ENCODE measurements at places on chromosomes 1 and 21.

GRCh38 chr21:19523746-19524145, 1120.2 kb upstream of the TMPRSS15 start:
- DNase-seq = peak; percentile 18

DNA sequence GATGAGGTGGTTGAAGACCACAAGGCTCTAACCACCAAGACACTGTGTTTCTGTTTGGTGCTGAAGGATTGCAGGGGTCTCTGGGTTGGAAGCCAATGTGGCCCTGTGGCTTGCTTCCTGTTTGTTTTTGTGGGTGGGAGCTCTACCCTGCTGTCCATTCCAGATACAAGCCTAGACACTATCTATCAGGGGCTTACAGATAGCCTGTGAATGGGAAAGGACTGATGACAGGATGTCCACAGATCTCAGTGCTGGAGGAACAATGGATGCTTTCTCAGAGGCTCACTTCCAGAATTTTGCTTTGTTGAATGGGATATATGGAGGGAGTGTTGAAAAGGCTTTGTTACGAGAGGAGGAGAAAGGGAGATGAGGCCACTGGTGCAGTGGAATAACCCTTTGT, 69.7 kb downstream of the NOS1AP start:
- no peak for DNase-seq

DNA sequence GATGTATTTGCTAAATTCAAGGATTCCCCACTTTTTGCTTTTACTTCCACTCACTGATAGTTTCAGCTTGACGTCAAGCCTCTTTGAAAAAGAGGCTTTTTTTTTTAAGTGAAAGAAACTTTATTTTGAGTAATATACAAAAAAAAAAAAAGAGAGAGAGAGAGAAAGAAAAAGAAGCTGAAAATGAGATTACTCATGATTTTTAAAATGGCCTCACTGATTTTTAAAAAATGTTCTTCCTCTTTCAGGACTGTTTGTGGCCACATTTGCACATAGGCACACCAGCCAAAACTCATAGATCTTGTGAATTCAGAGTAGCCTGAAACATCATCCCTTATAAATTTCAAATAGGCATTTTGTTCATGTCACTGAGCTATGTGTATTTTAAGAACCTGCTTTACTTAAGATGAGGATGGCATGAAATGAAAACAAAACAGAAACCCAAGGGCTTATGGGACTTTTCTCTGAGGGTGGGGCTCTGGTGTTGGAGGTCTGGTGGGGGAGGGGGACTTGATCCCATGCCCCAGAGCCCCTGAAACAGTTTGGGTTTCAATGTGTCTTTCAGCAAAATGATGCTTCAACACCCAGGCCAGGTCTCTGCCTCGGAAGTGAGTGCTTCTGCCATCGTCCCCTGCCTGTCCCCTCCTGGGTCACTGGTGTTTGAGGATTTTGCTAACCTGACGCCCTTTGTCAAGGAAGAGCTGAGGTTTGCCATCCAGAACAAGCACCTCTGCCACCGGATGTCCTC, 6.1 kb downstream of the ATF3 start:
- no peak for DNase-seq

GRCh38 chr21:32719085-32719484, 8.7 kb downstream of the SYNJ1 start:
- peak; percentile 29 for DNase-seq

DNA sequence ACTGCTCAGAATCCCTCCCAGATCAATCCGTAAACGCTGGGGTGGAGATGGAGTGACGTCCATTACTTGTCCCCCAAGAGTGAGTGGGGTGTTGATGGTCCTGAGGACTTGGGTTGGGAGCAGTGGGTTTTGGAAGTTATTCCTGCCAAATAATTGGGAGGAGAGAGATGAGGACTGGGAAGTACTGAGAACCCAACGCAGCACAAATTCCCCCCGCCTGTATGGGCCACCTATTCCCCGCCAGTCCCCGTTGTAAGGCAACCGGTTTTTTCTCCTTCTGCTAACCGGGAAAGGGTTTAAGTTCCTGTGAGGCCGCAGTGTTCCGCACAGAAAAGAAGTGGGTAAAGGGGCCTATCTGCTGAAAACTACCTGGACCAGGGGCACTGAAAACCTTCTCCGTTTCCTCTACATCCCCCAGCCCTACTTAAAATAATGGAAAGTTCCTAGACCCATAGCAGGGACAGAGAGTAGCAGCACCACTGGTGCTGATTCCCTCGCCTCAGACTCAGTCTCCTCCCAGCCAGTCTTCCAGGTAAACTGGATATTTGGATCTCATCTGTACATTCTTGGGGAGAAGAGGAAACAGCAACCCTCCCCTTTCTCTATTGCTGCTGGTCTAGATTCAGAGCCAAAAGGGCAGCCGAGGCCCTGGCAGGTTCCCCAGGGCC, 738 bp downstream of the LURAP1 start:
- DNase-seq = no peak

DNA sequence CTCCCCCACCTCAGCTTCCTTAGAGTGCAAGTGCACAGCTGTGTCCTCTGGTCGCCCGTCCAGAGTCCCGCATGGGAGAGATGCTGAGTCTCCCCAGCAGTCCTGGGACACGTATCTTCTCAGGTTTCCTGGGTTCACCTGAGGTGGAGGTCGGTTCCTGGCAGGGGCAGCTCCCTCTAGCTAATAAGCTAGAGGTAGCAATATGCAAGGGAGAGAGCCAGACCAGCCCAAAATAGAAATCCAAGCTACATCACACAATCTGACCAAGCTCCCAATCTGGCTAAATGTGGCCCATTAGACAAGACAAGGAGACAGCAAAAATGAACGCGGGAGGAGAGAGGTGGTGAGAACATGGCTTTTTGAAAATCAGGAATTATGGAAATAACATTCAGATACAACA, 30.9 kb upstream of the CADM3 start:
- no peak for DNase-seq

- DNase-seq = no peak
Observed at GRCh38 chr21:38950435-38951094, 144.8 kb downstream of the ETS2 start.

- no peak for DNase-seq
Observed at GRCh38 chr1:202153284-202153683, 7.1 kb downstream of the PTPN7 start.

DNA sequence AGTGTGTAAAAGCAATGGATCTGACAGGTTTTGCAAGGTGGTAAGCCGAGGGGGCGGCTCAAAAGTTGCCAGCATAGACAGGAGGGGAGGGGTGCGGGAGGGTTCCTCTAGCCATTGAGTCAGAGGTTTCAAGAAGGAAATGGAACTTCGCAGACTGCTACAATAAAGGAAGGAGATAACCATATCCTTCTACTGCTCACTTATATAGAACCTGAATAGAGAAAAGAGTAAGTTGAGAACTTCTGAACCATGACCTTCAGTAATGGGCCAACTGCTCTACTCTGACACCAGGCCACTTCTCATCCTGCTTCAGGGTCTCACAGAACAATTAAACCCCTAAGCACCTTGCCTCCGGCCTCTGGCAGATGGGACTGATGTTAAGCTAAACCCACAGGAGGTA, 26.3 kb upstream of the BCAR3 start:
- no peak for DNase-seq

GRCh38 chr1:212753749-212754148, 37.8 kb downstream of the NSL1 start:
- no peak for DNase-seq

DNA sequence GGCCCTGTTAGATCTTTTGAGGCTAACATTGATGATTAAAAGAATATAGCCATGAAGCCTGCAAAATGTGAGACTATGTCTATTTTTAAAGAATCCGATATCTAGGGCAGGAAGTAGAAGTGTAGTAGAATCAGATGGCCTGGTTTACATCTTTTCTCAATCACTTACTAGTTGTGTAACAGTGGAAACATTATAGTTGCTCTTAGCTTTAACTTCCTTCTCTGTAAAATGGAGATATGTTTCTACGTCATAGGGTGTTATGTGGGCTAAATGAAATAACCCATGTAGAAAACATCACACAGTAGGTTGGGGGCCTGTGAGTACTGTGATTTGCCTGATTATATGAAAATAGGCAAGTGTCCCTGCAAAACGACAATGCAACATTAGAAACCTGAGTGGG, 4.4 kb upstream of the IGFN1 start:
- DNase-seq = no peak

DNA sequence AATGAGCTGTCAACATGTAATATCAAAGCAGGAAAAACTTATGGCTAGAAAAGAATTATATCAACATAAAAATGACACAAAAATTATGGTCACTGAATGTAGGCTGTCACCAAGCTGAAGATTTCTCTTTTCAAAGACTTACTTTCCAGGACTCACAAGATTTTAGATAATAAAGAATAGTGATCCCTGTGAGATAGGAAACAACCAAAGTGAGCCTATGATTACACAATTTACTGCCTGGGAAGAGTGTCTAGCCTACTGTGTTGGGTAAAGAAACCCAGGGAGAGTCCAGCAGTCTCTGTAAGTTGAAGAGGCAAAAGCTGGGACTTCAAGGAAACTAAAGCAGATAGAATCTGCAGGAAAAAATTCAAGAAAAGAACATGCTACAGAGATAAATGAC, 20.2 kb upstream of the RGS1 start:
- DNase-seq = no peak

GRCh38 chr21:28220680-28221079, 772.0 kb downstream of the LTN1 start:
- DNase-seq = no peak

GRCh38 chr1:39258146-39258924, 53.8 kb downstream of the MACF1 start:
- peak; percentile 89 for DNase-seq

DNA sequence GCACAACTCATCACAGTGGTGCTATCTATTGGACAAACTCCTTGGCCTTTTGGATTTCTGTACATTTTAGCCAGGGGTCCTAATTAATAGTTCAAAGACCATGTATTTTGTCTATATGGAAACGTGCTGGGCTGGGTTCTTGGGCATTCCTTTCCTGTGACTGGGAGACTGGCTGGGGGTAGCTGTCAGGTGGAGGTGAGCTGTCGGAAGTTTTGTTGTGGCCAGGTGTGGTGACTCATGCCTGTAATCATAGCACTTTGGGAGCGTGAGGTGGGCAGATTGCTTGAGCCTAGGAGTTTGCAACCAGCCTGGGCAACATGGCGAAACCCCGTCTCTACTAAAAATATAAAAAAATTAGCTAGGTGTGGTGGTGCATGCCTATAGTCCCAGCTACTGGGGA, 392.4 kb downstream of the RPS6KC1 start:
- no peak for DNase-seq

DNA sequence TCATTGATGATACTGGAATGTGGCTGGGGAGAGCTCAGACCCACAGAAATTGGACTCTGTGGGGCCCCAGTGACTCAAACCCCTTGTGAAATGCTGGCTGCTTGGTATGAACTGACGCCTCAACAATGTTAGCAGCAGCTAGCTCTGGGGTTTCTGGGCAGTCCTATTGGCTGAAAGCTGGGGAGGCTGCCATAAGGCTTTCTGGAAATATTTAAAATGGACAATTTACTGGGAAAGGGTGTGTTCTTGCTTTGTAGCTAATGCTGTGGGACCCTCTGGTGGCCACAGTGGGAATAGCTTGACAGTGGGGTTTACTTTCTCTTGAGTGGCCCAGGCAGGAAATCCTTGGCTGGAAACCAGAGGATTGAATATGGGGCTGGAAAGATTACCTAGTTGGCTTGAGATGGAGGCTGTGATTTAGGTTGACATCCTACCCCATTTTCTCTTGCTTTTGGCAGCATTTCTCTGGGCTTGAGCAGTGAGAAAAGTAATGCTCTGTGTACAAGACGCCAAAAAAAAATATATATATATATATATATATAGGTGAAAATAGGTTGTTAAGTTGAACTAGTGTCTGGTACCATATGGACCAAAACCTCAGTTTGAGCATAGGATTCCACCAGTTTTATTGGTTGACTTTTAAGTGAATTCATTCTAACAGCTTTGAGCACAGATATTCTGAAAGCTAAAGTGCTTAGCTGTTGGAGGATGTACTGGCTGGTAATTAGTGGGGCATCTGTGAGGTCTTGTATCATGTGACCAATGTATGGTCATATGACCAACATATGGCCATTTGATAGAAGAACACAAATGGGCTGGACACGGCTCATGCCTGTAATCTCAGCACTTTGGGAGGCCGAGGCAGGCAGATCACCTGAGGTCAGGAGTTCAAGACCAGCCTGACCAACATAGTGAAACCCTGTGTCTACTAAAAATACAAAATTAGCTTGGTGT, 8.2 kb upstream of the S100A10 start:
- DNase-seq = peak; percentile 95

GRCh38 chr1:20322825-20323612, 32.3 kb downstream of the VWA5B1 start:
- no peak for DNase-seq

GRCh38 chr1:243726806-243727502, 123.1 kb downstream of the AKT3 start:
- DNase-seq = no peak

DNA sequence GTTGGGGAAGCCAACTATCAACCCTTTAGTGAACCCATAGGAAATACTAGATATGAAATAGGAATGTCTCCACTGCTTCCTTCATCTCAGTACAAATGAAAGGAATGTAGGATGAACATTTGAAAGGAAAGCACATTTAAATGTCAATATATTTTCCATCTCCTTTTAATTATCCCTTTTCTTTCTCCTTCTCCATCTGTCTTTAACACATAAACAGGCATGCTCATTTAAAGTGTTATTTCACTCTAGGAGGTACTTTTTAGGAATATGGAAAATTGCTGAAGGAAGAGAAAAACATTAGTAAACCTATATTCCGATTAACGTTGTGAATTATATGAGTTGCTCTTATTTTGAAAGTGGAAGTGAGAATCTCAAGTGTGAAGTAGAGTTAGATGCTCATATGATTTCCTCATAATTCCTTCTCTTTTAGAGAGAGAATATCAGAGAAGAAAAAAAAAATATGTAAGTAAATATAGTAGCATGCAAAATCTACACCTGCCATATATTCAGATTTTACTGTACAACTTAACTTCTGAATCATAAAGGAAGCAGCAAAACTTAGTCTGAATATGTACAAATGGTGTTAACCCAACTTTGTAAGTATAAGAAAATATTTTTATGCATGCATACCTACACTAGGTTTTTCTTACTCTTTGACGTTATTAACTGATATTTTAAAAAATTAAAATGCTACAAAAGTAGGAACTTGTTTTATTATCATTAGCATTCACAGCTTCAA, 406.9 kb upstream of the B3GALT2 start:
- DNase-seq = no peak

- DNase-seq = no peak
Observed at GRCh38 chr1:24311234-24311633, 7.9 kb upstream of the GRHL3 start.

- DNase-seq = no peak
Observed at GRCh38 chr1:204227351-204227750, 13.6 kb upstream of the GOLT1A start.

DNA sequence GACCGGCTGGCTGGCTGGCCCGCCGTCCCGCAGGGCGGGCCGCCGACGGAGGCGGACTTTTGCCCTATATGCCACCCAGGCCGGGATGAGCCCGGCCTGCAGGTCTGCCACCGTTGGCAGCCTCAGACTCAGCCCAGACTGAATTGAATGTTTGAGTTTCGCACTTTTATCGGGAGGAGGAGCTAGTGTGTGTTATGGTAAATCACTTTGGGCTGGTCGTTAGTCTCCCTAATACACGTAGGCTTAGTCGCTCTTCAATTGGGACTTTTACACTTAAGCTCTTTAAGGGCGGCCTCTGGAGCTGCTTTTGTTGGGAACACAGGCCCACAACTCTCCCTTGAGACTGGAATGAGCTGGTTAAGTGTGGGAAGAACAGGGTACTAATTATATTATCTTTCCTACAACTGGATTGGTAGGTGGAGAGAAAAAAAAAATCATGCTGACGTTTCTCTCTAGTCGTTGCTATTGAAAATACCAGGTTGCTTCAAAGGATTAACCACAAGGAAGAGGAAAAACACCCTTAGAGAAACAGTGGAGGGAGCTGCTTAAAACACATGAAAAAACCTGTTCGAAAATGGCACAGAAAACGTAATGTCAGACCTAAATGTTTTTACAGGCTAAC, 1.4 kb upstream of the IRF2BP2 start:
- peak; percentile 92 for DNase-seq
